H1 (cell line): ENCODE measurements at places on chromosomes 6 and 20. TPM values are rescaled to one million over a fixed set of nuclear protein-coding genes. Genes with fewer than 3 reads are reported as not detected.
A peak's percentile ranks its signal among the peaks of the same experiment; 100 is the strongest.

CDC5L gene
- total RNA-seq = 31.9 and 32.8 TPM in 2 replicates

SDC4 gene
- 59.2 and 60.2 TPM in 2 replicates for total RNA-seq

RIOK1 gene
- 26.2 and 26.9 TPM in 2 replicates for total RNA-seq

CLDN20 gene
- total RNA-seq = not detected in 2 replicates

TREM2 gene
- not detected in 2 replicates for total RNA-seq

ULBP3 gene
- total RNA-seq = 3.3 and 4.2 TPM in 2 replicates

BMP7 gene
- total RNA-seq = 7.2 and 9.2 TPM in 2 replicates

- H3K4me1 ChIP-seq = no peaks in the 10 kb centered on the region
- no peaks in the 10 kb centered on the region for H3K36me3 ChIP-seq
- no peaks in the 10 kb centered on the region for H3K27me3 ChIP-seq
- H3K4me3 ChIP-seq = no peak overlapping the region
- no peak overlapping the region for H3K27ac ChIP-seq
- DNase-seq = no peak
Measured at GRCh38 chr6:70686548-70687133, 19.0 kb downstream of the SMAP1 start.

DNA sequence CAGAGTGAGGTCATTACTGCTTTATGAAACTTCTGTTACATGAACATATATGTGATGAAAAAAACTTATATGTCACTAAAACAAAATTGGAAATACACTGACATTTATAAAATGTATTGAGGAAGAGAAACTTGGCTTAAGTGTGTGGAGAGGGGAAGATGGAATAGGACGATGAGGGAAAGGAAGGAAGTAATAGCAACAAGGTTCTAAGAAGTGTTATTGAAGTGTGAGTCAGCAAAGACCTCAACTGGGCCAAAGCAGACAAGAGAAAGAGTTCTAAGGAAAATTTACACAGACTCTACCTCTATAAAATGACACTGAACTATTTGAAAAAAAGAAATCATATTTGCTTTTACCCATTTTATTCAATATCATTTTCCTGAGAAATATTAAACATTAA, 38.3 kb downstream of the SNX3 start:
- no peaks in the 10 kb centered on the region for H3K36me3 ChIP-seq
- no peaks in the 10 kb centered on the region for H3K4me1 ChIP-seq
- H3K27me3 ChIP-seq = no peaks in the 10 kb centered on the region
- H3K27ac ChIP-seq = no peak overlapping the region
- H3K4me3 ChIP-seq = no peak overlapping the region
- no peak for DNase-seq

DNA sequence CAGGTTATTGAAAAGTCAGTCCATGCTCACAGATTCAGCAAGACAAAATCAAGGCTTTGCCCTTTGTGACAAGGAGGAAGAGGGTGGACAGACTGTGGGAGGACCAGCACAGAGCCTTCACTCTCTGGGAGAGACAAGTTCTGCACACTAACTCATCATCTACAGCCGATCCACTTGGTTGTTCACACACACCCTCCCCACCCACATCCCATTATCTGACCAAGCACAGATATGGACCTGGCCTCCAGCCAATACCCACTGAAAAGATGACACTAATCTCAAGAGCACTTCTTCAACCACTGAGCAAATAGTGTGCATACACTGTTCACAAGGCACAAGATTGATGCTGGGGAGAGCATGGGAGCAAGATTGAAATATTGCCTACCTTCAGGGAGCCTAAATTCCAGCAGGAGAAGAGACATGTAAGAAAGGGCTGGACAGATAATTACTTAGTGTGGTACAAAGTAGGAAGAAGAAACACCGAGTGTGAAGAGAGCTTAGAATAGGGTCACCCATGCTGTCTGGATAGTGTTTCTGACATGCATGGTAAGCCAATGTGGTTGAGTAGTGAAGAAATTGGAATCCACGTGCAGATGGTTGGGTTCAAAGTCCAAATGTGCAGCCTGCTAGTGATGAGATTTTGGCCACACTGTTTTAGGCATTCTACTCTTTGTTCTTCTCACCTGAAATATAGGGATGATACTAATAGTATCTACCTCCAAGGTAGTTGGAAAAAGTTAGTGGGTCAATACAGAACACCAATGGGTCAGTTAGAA, 21.7 kb upstream of the IL17A start:
- no peaks in the 10 kb centered on the region for H3K4me1 ChIP-seq
- H3K4me3 ChIP-seq = no peak overlapping the region
- no peak overlapping the region for H3K27ac ChIP-seq
- H3K36me3 ChIP-seq = no peaks in the 10 kb centered on the region
- DNase-seq = no peak

DNA sequence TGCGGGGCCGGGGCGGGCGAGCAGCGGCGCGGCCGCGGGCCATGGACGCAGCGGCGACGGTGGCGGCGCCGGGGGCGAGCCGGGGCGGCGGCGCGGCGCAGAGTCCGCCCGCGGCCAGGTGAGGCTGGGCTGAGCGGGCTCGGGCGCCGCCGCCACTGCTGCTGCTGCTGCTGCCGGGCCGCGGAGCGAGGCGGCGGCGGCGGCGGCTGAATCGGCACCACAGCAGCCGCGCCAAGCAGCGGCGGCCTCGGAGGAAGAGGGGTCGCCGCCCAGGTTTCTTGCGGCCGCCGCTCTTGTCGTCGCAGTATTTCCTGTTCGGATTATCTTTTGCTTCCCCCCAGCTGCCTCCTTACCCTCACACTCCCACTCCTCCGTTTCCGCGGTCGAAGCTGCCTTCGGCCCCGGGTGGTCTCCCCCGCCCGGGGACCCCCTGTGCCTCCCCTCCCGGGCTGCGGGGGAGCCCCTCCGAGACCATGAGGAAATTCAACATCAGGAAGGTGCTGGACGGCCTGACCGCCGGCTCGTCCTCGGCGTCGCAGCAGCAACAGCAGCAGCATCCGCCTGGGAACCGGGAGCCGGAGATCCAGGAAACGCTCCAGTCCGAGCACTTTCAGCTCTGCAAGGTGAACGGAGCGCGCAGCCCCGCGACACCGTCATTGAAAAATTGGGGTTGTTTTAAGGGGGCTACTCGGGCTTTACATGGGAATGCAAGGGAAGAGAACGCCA, at the start of gene STXBP5:
Gene STXBP5, plus strand, starts transcription at position 358 of the 726 bp plus-strand sequence. Its CDS starts 116 bp downstream, at position 474.
- H3K4me1 ChIP-seq = no peaks in the 10 kb centered on the region
- no peak for DNase-seq
- peak within 1 kb of the TSS; percentile 72 for H3K4me3 ChIP-seq
- no peaks in the 10 kb centered on the region for H3K27me3 ChIP-seq
- H3K27ac ChIP-seq = peak within 1 kb of the TSS; percentile 37; the same call in 1 of the 2 replicates
- no peaks in the 10 kb centered on the region; the same call in 1 of the 2 replicates for H3K36me3 ChIP-seq

- no peak overlapping the region for H3K27ac ChIP-seq
- no peak for DNase-seq
- H3K27me3 ChIP-seq = no peaks in the 10 kb centered on the region
- no peaks in the 10 kb centered on the region for H3K36me3 ChIP-seq
Measured at GRCh38 chr20:57312138-57312537, 17.5 kb upstream of the SPO11 start.

DNA sequence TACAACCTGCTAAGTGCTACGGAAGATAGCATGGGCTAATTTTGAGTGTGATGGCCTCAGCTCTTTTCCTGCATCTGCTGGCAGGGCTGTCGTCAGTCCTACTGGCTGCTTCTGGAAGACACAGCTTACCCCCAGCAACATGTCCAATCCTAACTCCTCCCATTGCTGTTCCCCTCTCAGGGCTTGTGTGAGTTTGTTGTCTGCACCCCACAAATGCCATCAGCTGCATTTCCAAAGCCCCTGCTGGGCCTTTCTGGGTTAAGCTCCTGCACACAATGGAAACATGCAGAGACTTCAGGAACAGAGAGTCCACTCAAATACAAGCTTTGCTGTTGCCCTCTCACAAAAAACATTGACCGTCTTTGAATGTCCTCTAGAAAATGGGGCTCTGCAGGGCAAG, 84.7 kb downstream of the RNF182 start:
- no peak overlapping the region for H3K4me3 ChIP-seq
- H3K27me3 ChIP-seq = no peaks in the 10 kb centered on the region; the same call in 1 of the 2 replicates
- no peaks in the 10 kb centered on the region for H3K36me3 ChIP-seq
- H3K27ac ChIP-seq = no peak overlapping the region
- H3K4me1 ChIP-seq = peaks cover 4% of the 10 kb centered on the region
- no peak for DNase-seq

DNA sequence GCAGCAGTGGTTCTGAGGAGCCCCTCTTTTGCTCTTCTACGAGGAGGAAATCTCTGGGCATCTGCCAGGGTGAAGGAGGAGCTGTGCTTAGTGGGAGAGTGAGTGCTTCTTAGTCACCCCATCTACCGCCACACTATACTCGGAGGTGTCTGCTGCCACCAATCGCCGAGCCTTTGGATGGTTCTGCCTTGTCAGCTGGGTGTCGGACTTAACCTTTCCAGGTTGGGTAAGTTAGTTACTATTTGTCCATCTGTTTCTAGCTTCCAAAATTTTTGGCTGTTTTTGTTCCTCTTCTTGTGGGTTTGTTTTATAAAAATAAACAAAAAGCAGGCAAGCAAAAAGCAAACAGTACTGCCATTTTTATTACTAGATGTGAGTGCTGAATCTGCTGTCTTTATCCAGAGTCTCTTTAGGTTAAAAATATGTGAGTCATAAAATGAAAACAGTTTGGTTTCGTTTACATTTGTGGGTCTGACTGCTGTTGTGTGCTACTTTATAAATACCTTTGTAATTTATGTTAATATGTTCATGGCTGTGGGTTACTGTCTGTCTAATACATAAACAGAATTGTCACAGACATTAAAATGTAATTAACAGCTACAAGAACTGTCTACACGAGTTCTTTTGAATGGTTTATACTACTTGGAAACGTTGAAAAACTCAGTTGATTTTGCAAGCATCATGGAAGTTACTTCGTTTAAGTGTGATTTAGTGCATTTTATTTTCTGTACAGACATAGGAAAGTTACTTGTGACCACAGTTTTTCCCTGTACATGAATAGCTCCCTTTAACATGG, 89.2 kb downstream of the ARID1B start:
- DNase-seq = no peak
- H3K27ac ChIP-seq = no peak overlapping the region
- peaks cover 18% of the 10 kb centered on the region for H3K4me1 ChIP-seq
- H3K27me3 ChIP-seq = no peaks in the 10 kb centered on the region
- H3K36me3 ChIP-seq = no peaks in the 10 kb centered on the region
- H3K4me3 ChIP-seq = no peak overlapping the region

DNA sequence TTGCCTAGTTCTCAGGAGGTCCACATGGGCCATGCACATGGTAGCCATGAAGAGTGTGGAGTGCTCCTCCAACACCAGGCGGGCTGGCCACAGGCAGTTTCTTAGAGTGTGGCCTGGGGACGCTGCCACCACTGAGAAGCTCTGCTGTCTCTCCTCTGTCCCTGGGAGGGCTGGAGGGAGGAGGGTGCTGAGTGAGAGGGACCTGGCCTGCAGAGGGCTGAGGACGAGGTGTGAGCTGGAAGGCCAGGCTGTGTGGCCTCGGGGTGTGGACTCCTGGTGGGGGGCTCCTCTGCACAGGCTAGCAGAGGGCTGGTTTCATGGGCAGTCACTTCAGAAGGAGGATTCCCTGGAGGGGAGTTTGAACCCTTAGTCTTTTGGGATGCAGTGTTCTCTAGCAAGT, 39.7 kb downstream of the SYNJ2 start:
- peaks cover 5% of the 10 kb centered on the region; the same call in 1 of the 2 replicates for H3K4me1 ChIP-seq
- no peaks in the 10 kb centered on the region for H3K27me3 ChIP-seq
- no peaks in the 10 kb centered on the region for H3K36me3 ChIP-seq
- H3K27ac ChIP-seq = no peak overlapping the region
- H3K4me3 ChIP-seq = no peak overlapping the region

GRCh38 chr6:158805698-158806377, 13.3 kb downstream of the EZR start:
- no peak overlapping the region for H3K4me3 ChIP-seq
- H3K27ac ChIP-seq = no peak overlapping the region
- no peaks in the 10 kb centered on the region for H3K27me3 ChIP-seq
- H3K36me3 ChIP-seq = peaks cover 8% of the 10 kb centered on the region
- H3K4me1 ChIP-seq = peaks cover 32% of the 10 kb centered on the region
- DNase-seq = no peak

DNA sequence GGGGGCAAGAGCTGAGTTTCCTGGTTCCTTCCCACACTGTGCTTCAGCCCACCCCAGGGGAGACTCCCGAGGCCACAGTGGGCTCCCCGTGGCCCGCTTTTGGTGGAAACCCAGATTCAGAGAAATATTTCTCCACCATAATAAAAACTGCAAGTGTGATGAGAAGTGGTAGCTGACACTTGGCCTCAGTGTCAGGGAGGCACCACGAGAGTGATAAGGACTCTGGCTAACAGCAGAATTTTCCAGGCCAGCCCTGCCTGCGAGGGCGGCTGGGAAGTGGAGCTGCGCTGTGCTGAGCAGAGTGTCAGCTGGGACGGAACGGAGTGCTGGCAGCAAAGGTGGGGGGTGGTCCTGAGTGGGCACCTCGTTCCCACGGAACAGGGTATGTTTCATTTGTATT, 22.5 kb downstream of the SPATA2 start:
- H3K4me3 ChIP-seq = no peak overlapping the region
- H3K27me3 ChIP-seq = no peaks in the 10 kb centered on the region
- no peaks in the 10 kb centered on the region for H3K36me3 ChIP-seq
- H3K4me1 ChIP-seq = no peaks in the 10 kb centered on the region
- no peak for DNase-seq

- peaks cover 1% of the 10 kb centered on the region for H3K4me1 ChIP-seq
- no peak overlapping the region for H3K4me3 ChIP-seq
- no peak overlapping the region for H3K27ac ChIP-seq
- no peak for DNase-seq
- no peaks in the 10 kb centered on the region for H3K27me3 ChIP-seq
Measured at GRCh38 chr6:110389689-110390382, 25.5 kb downstream of the DDO start.

- H3K27me3 ChIP-seq = no peaks in the 10 kb centered on the region; the same call in 1 of the 2 replicates
- H3K36me3 ChIP-seq = no peaks in the 10 kb centered on the region
- H3K4me3 ChIP-seq = no peak overlapping the region
- H3K4me1 ChIP-seq = no peaks in the 10 kb centered on the region
Measured at GRCh38 chr20:63158352-63158751, 57.6 kb downstream of the YTHDF1 start.

DNA sequence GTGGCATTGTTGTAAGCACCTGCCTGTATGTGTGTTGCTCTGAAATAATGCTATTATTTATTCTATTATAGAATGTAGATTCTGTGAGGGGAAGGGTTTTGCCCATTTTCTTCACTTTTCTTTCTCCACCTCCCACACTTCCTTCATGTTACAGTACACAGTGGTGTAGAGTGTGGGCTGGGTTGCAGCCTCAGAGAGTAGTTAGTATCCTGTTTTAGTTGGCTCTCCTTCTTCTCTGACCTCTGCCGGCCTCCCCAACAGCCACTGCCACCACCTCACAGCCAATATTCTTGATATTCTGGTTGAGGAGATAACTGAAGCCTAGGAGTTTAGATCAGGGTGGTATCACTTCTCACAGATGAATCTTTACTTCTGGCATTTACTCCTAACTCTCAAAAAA, 143.4 kb downstream of the BCKDHB start:
- H3K27ac ChIP-seq = no peak overlapping the region
- H3K4me3 ChIP-seq = no peak overlapping the region
- no peaks in the 10 kb centered on the region for H3K36me3 ChIP-seq
- H3K27me3 ChIP-seq = no peaks in the 10 kb centered on the region

GRCh38 chr6:62998022-62998421, 213.2 kb upstream of the FKBP1C start:
- no peak overlapping the region for H3K4me3 ChIP-seq
- DNase-seq = no peak
- no peaks in the 10 kb centered on the region for H3K36me3 ChIP-seq
- H3K27ac ChIP-seq = no peak overlapping the region
- no peaks in the 10 kb centered on the region for H3K27me3 ChIP-seq
- H3K4me1 ChIP-seq = no peaks in the 10 kb centered on the region

- H3K4me1 ChIP-seq = no peaks in the 10 kb centered on the region
- H3K27ac ChIP-seq = no peak overlapping the region
- no peaks in the 10 kb centered on the region for H3K27me3 ChIP-seq
- H3K4me3 ChIP-seq = no peak overlapping the region
Measured at GRCh38 chr6:165936096-165936495, 231.6 kb downstream of the TBXT start.
